Large intestine (tissue), 12 donors: ENCODE measurements at places on chromosomes 1 and 21.

DNA sequence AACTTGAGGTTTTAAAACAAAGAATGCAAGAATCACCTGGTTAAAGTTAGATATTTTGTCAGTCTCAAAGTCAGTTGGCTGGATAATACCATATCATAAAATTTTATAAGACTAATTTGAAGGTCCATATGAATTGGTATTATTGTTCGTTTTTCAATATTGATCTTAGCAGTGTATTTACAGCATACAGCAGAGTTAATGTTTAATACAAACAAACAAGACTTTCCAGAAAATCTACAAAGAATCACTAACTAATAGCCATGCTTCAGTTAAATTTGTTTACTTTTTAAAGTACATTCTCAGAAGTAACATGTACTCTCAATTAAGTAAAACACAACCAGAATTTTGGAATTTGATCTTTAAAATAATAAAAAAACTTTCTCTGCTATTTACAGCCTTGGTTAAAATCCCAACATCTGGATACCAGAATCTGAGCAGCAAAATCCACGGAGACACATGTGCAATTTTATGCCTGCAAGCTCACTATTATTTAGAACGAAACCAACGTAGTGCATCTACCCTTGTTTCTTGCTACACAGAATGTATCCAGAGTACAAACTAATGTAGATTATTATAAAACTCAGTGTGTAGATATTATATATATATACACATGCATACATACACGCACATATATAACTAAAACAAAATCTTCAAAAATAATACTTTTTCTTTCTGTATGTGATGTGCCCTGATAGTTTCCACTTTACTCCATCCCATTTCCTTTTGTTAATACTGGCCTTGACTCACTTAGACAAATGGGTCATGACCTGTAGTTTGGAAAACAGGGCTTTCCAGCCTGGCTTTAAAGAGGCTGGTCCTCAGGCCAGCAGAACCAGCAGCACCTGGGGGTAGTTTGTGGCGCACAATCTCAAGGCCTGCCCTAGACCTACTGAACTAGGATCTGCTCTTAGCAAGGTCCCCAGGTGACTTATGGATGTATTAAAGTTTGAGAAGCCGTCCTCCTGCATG lies 63.6 kb upstream of the ERG start:
- DNase-seq = no peak

GRCh38 chr1:148263906-148264255 lies 111.8 kb upstream of the NBPF11 start:
- DNase-seq = no peak

- no peak for DNase-seq
These were observed 4.4 kb downstream of the TSPEAR start for GRCh38 chr21:44706706-44707581.

DNA sequence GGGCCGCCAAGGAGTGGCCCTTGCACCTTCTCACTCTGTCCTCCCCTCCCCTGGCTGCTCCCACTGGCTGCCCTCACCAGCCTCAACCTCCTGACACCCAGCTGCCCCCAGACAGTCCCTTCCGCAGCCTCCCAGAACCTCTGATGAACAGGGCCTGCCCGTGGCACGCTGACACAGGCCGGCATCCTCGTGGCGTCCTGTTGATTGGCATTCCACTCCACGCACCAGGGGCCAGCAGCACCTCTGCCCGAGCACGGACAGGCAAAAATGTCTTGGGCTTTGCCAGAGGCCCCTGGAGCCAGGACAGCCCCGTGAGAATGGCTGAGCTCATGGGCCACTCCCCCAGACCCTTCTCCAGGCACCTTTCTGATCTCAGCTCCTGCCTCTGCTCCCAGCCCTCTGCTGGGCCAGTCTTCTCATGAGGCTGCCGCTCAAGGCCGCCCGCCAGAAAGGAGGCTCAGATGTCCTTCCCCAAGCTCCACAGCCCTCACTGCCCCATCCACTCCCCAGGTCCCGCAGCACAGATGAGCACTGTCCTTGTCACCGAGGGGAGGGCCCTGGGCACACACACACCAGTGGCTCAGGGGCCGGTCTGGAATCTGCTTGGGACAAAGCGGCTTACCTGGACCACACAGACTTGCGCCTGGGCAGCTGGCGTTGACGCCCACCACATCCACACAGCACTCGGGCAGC lies 15.8 kb upstream of the RNF223 start:
- DNase-seq = no peak

- no peak for DNase-seq
These were observed 9.9 kb upstream of the LMO4 start for GRCh38 chr1:87318806-87319205.

DNA sequence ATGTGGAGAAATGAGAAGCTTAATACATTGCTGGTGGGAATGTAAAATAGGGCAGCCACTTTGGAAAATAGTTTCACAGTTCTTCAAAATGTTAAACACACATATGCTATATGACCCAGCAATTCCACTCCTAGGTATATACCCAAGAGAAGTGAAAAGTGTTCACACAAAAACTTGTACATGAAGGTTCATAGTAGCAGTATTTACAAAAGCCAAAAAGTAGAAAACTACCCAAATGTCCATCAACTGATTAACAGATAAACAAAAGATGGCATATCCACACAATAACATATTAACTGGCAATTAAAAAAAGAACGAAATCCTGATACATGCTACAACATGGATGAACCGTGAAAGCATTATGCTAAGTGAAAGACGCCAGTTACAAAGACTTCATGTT lies 33.7 kb downstream of the ARHGEF11 start:
- DNase-seq = no peak

- no peak for DNase-seq
These were observed 9.7 kb downstream of the BATF3 start for GRCh38 chr1:212689758-212690529.

GRCh38 chr1:39645411-39646043 lies 6.1 kb upstream of the HEYL start:
- no peak for DNase-seq

GRCh38 chr1:243917177-243917862 lies 67.3 kb upstream of the AKT3 start:
- DNase-seq = peak; percentile 26

DNA sequence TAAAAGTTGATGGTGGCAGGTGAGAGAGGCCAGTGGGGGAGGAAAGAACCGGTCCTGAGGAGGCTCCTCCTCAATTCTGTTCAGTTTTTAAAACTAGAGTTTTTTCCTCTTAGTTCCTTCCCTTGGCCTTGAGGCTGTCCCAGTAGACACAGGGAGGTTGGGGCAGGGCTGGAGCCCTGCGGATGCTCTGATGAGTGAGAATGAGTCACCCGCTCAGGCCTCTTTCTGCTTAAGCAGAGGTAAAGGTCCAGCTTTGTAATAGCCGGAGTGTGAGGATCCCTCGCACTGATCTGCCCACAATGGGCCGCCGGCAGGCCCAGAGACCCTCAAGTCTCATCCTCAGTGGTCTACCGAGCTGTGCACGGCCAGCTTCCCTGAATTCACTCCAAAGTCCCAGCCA lies 49.6 kb upstream of the IRF2BP2 start:
- no peak for DNase-seq

DNA sequence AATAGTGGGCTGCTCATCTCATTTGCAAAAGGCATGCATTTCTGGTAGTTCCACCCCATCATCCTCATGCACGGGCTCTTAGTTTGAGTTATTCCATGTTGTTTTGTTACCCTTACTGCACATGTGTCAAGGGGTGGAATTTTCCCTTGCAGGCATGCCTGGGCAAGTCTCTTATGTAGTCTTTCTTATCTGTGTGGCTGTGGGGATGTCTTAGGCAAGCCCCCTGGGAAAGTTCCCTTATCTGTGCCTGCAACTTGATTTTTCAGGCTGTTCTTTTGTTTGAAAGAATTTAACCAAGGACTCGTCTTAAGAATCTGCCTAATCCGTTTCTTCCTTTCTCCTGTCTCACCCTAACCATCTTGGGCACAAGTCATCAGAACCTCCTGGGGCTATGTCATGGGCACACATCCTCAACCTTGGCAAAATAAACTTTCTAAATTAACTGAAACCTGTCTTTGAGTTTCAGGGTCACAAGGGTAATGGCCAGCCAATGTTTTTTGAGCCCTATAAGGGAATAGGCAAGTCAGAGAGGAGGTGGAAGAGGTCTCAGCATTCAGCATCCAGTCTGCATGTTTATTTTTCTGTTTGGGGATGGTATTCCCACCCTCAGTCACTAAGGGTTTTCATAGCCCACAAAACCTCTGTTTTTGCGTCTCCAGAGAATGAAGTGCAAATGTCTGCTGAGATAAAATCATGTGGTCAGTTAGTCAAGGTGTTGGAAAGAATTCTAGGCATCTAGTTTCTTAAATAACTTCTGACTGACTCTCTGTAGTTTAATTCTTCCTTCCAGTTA lies 579.7 kb downstream of the PLA2G4A start:
- DNase-seq = no peak

GRCh38 chr1:233614173-233614742 lies 352 bp downstream of the KCNK1 start:
- no peak for DNase-seq

DNA sequence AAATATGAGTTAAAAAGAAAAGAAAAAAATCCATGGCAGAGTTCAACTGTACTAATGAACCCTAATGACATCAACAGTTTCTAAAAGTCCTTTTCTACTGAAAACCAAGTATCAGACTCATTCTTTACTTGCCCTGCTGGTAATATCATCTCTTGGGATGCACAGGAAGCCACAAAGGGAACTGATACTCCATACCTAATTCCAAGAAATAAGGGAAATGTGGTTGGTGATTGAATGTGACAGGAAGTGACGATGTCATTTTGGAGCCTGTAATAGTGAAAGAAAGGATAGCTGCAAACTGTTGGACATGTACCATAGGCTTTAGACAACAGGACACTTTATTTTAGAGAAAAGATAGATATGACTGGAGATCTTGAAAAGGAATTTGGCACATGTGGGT lies 98.7 kb upstream of the VAV3 start:
- no peak for DNase-seq

DNA sequence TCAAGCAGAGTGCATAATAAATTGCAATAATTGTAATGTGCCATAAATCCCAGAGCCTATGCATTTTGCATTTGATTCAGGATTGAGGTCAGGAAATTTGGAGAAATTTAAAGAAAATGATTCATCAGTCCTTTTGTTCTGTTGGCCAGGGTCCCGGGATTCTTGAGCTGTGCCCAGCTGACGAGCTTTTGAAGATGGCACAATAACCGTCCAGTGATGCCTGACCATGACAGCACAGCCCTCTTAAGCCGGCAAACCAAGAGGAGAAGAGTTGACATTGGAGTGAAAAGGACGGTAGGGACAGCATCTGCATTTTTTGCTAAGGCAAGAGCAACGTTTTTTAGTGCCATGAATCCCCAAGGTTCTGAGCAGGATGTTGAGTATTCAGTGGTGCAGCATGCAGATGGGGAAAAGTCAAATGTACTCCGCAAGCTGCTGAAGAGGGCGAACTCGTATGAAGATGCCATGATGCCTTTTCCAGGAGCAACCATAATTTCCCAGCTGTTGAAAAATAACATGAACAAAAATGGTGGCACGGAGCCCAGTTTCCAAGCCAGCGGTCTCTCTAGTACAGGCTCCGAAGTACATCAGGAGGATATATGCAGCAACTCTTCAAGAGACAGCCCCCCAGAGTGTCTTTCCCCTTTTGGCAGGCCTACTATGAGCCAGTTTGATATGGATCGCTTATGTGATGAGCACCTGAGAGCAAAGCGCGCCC lies 8.7 kb downstream of the PROX1 start:
- DNase-seq = no peak

DNA sequence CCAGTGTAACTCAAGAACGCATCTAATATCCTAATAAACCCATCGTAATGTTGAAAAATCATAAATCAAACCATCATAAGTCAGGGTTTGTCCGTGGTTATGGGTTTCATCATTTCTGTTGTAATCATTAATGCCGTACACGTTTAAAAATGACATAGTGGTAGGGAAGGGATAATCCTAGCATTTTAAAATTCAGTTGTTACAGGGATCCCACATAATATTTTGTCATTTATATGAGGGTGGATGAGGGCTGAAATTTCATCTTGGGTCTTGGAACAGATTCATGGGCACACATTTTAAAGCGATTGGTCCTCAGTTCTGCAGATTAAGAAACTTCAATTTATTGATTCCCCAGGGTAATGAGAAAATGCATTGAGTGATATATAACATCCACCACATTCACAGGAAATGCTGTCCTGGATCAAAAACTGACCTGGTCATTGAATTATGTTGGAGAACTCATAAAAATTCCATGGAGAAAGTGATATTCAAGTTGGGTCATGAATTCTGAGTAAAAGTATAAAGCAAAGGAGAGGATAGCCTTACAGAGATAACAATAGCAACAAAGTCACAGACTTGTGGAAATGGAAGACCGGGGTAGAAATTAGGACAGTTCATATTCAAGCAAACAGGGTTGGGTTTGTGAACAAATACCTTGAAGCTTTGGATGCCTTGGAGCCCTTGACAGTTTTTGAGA lies 1527.3 kb upstream of the TPTE start:
- DNase-seq = no peak

GRCh38 chr1:7516341-7516740 lies 254.8 kb upstream of the VAMP3 start:
- no peak for DNase-seq

DNA sequence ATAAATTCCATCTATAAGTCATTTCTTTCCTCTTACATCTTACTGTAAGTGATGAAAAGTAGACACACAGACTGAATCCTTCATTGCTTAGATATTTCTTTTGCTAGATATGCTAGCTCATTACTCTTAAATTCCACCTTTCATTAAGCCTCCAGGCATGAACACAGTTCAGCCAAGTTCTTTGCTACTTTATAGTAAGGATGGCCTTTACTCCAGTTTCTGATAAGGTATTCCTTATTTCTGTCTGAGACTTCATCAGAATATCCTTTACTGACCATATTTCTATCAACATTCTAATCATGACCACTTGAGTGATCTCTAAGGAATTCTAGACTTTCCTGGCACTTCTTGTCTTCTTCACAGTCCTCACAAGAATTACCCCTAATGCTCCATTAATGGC lies 191.7 kb upstream of the KCTD3 start:
- no peak for DNase-seq

DNA sequence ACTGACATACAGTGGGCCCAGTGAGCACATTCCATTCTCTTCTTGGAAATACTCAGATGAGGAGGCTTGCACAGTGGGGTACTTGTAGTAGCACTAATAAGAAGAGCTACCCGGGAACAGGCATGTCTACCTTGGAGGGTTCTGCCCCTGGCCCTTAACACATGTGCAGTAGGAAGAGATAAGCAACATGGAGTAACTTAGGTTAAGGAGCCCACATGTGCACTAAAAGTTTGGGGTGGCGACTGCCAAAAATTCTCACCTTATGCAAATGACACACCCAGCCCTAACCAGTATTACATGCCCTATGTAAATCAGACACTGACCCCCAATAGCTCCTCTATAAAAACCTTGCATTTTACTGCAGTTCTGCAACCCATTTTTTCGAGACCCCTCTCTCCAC lies 1313.3 kb downstream of the KCNT2 start:
- DNase-seq = no peak

- DNase-seq = peak; percentile 63
These were observed 73.4 kb downstream of the GALNT2 start for GRCh38 chr1:230140221-230141020.

GRCh38 chr1:119081700-119082099 lies 58.8 kb downstream of the WARS2 start:
- DNase-seq = no peak

- no peak for DNase-seq
These were observed 48.6 kb downstream of the WDR4 start for GRCh38 chr21:42830456-42831455.

GRCh38 chr1:56297208-56297607 lies 282.2 kb downstream of the PLPP3 start:
- DNase-seq = no peak

GRCh38 chr1:208445758-208446203 lies 201.6 kb upstream of the PLXNA2 start:
- no peak for DNase-seq
